ENCODE measurements at places on chromosomes 6 and 20.

- no peak for DNase-seq
Measured at GRCh38 chr20:34222208-34222607, 19.0 kb upstream of the ASIP start.

DNA sequence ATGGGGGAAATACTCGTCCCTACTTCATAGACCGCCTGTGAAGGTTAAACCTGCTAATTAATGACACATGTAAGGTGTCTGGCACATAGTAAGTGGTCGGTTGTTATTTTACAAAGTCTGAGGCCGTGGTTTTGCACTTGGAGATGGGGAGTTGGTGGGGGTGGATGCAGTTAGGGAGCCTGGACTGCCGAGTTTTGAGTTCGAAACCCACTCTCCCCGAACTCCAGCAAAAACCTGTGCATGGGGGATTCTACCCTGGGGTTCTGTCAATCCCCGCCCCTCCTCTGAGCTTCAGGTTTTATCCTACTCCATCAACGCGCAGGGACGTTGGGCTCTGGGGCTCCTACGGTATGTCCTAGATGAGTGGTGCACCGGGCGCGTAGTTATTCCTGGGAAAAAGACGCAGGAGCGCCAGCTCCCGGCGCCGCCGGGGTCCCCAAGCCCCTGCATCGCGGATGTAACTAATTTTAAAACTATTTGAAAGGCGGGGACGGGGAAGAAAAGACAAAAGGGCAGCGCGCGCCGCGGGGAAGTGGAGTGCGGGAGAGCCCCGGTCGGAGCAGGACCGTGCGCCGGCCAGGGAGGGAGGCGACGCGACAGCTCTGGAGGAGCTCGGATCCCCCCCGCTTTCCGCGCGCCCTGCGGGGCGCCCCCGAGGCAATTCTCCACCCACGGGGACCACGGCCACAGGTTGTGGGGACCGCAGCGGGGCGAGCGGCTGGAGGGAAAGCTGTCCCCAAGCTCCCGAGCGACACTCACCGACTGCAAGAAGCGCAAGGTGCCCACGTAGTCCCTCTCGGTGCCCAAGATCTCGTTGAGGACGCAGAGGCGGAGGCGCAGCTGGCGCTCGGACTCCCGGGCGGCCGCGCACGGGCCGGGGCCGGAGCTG is 672 bp downstream of the PREX1 start:
- no peak for DNase-seq

DNA sequence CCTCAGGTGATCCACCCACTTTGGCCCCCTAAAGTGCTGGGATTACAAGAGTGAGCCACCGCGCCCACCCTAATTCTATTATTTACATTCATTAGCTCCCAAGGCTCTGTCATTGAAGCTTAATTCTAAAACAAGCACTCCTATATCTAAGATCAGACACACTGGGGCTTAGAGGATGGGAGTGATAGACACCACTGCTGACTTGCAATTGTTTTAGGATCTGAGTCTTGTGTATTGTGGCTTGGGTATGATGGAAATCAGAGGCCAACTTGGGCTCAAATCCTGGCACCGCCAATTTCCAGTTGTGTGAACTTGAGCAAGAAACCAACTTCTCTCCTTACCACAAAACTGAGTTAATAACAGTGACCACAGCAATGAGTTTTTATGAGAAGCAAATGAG is 34.7 kb downstream of the MTRES1 start:
- no peak for DNase-seq

GRCh38 chr6:27242589-27243265 is 4.8 kb upstream of the PRSS16 start:
- no peak for DNase-seq

DNA sequence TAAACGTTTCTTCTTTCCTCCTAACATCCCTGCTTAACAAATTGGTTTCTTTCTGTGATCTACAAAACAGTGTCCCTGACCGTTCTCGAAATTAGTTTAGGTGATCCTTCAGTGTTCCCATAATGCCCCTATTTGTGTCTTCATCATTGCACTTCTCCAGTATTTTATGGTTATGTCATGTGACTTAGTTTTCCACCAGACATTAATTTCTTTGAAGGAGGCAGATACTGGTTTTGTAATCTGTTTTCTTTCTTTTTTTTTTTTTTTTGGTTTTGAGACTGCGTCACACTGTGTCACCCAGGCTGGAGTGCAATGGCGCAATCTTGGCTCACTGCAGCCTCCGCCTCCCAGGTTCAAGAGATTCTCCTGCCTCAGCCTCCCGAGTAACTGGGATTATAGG is 49.2 kb downstream of the FAM217A start:
- no peak for DNase-seq

DNA sequence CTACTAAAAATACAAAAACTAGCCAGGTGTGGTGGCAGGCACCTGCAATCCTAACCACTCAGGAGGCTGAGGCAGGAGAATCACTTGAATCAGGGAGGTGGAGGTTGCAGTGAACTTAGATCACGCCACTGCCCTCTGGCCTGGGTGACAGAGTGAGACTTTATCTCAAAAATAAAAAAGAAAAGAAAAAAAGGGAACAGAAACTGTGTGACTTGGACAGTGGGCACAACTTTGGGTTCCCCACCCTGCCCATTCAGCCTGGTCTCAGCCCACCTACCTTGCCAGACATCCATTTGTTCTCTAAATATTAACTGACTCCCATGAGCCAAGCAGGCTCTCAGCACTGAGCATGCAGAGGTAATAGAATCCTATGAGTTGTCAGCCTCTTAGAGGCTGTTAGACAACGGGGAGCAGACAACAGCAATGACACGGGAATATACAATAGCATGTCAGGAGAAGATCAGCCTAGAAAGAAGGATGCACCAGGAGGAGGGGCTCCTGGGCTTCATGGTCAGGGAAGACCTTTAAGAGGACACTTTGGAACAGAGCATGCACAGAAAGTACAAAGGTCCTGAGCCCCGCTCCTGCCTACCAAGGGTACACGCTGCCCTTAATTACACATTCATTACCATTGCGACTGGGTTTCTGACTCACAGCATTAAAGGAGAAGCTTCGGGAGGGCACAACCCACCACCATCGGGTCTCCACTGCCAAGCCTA is 20.0 kb downstream of the FAM209B start:
- DNase-seq: no peak

GRCh38 chr6:132830334-132830751 is 16.0 kb downstream of the RPS12 start:
- DNase-seq: no peak
